Islet precursor cell (in vitro differentiated cells): ENCODE measurements at places on chromosomes 13 and 19.

DNA sequence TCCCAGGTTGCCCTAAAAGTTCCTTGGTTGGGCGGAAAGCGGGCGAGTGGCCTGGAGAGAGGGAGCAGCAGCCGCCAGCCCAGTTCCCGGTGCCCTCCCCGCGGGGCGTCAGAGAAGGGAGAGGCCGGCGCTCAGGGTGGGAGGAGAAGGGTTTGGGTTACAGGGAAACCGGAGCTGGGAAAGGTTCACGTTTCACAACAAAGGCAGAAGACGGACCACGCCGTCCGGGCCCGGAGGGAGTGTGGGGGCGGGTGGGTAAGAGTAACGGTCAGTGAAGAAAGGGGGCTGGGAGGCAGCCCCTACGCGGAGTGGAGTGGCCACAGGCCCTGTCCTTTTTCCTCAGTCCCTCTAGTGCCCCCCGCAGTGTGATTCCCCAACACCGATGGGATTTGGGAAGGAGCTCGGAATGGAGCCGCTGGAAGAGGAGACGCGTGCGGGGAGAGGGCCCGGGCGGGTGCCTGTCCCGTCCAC is 1.6 kb downstream of the SIX5 start:
- peak; percentile 91 for DNase-seq

DNA sequence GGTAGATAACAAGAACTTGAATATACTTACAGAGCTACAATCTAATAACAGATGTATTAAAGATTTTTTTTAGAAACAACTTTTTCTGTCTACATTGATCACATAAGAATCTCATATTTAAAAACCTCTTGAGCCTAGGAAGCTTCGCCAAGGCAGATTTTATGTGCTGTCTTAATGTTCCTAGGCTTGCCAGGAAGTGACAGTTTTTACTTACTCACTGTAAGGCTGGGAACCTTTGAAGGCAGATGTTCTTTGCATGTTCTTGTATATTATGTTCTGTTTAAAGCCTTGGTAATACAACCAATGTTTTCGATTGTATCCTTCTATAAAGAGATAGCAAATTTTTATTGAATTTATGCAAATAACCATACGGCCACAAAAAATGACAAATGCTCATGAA is 492.7 kb downstream of the GPC5 start:
- no peak for DNase-seq

DNA sequence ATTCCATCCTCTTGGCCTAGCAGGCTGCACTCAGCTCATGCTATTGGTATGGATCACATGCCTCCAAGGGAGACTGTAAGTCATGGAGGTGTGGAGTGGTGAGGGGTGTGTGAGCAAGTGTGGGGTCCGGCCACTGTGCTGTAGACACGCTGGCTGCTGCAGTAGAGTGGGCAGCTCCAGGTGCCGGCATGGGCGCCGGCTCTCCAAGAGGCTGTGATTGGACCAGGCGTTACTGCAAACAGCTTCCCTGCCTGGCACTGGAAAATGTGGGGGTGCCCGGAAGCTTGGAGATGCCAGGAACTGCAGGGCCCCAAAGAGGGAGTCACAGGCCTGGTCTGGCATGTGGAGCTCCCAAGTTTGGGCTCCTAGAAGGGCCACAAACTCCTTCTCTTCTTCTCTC is 245.7 kb downstream of the GPC6 start:
- DNase-seq = no peak

DNA sequence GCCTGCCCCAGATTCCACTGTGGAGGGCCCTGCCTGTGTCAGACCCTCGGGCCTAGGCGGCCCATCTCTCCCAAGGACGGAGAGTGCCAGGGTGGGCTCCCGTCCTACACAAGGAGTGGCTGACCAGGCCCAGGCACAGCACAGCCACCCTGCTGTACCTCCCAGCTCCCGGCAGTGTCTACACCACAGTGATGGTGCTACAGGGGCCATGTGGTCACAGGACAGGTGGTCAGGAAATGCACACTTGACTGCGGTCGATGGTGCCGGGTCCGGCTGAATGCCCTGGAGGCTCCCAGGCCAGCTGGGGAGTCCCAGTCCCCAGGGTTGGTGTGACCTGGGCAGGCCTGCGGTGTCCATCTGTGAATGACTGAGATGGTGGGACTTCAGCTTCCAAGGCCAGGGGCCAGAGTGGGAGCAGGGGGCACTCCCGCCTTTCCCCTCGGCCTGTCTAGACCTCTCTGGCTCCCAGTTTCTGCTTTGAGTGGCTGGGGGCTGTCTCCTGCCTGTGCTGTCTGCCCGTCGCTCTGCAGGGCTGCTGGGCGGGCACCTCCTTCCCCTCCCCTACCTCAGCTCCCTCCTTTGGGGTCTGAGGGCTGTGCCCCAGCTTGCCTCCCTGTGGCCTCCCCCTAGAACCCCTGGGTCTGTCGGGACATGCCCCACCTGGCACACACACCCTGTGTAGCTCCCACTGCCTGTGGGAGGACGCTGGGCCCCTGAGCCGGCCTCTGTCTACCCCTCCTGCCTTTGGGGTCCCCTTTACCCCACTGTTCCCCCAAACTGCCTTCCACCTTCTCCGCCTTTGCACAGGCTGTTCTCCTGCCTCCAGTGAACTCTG is 12.5 kb downstream of the DDA1 start:
- no peak for DNase-seq

- DNase-seq = no peak
Observed at GRCh38 chr13:40362502-40362901, 303.9 kb downstream of the FOXO1 start.

DNA sequence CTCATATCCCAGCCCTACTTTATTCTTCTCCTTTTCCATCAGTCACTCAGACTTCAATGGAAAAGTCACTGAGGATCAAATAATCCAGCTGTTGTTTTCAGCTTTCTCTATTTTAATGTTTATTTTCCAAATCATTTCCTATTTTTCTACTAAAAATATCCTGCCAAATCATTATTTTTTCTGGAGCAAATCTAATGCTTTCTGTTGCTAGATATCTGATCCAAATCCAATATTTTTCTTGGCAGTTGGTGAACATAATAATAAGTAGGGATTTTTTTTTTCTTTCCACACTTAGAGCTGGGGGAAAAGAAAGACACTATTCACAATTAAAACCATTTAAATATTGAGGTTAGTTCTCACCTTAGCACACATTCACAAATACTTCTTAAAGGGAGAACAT is 656.1 kb downstream of the DACH1 start:
- no peak for DNase-seq

GRCh38 chr19:46349311-46349993 is 2.6 kb downstream of the PPP5C start:
- DNase-seq = no peak

- no peak for DNase-seq
Observed at GRCh38 chr19:27993619-27994570, 1219.1 kb downstream of the UQCRFS1 start.

GRCh38 chr13:33031277-33031676 is 15.1 kb downstream of the KL start:
- DNase-seq = no peak

GRCh38 chr13:32429433-32429909 is 1.5 kb upstream of the N4BP2L1 start:
- no peak for DNase-seq

DNA sequence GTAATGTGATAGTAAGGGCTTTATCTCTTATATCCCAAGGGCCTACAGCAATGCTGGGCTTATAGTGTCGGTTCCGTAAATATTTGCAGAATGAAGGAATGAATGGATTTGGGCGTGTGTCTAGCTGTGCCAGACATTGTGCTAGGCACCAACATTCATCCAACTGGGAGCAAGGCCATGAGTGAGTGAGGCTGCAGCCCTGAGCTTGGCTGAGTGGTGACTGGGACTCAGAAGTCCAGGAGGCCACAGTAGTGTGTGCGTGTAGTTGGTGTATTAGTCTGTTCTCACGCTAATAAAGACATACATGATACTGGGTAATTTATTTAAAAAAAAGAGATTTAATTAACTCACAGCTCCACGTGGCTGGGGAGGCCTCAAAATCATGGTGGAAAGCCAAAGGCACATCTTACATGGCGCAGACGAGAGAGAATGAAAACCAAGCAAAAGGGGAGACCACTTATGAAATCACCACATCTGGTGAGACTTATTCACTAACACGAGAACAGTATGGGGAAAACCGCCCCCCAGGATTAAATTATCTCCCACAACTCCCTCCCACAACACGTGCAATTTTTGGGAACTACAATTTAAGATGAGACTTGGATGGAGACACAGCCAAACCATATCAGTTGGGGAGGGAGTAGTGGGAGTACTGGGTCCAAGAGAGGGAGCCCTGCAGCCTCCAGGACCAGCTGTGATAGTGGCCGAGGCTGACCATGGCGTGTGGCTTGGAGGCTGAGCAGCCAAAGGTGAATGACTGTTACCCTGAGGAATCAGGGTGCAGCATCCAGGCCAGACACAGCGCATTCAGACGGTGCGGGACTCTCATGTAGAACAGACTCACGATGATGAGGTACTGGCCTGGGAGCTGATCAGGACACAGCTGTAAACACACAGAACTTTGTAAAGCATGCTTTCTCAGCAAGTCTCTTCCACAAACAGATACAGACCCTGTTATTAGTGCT is 104.6 kb downstream of the TEX26 start:
- DNase-seq = peak; percentile 65

DNA sequence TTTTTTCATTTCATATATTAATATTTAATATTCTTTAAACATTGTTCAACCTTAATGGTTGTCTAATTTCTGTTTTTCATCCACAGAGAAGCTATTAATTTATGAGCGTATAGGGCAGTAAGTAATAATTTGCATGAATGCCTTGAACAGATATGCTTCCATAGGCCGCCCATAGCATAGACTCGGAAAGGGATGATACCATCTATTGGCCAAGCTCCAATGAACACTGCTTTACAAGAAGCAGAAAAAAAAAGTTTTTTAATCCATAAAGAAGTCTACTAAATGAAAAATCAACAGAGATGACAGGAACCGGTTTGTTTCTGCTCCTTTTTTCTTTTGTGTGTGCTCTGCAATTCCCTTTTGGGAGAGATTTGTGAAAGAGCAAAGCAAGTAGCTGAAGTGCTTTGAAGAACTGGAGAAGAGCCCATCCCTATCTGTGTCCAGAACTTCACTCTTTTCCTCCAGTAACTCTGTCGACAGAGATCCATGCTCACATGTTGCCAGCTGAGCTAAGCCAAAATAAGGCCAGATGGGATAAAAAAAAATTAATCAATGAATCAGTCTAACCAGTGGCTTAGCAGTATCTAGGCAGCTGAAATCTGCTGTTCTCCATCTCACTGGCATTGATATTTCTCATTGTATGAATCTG is 215.9 kb upstream of the SOX21 start:
- DNase-seq = no peak

- DNase-seq = peak; percentile 65
Observed at GRCh38 chr13:47117268-47117667, 220.4 kb upstream of the HTR2A start.

- DNase-seq = no peak
Observed at GRCh38 chr13:75836441-75836840, 200.3 kb downstream of the LMO7 start.
